ENCODE measurements at places on chromosomes 4 and X.
A peak's percentile ranks its signal among the peaks of the same experiment; 100 is the strongest.

DNA sequence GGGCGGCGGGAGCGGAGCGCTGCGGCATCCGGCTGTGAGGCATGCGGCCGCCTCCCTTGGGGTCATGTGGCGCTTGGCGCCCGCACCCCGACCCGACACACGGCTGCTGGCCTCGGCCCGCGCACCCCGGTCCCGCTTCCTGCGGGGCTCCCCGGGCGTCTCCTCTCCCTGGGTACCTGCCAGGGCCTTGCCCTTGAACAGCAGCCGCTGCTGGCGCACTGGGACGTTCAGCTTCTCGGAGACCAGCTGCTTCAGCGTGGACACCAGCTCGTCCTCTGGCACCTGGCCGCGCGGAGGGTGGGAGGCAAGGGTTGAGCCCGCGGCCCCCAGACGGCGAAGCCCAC, 391 bp downstream of the UBL4A start:
- peak; percentile 22 for DNase-seq

DNA sequence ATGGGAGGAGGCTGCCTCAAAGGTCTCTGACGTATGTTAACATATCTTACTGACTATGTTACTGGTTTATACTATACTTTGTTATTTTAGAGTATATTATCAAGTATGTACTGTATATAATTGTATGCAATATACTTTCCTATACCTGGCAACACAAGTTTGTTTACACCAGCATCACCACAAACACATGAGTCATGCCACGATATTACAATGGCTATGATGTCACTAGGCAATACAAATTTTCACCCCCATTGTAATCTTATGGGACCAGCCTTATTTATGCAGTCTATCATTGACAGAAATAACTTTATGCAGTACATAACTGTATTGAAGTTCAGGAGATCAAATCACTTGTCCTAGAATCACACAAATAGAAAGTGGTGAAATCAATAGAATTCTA, 329.9 kb upstream of the SLC7A11 start:
- DNase-seq: no peak

DNA sequence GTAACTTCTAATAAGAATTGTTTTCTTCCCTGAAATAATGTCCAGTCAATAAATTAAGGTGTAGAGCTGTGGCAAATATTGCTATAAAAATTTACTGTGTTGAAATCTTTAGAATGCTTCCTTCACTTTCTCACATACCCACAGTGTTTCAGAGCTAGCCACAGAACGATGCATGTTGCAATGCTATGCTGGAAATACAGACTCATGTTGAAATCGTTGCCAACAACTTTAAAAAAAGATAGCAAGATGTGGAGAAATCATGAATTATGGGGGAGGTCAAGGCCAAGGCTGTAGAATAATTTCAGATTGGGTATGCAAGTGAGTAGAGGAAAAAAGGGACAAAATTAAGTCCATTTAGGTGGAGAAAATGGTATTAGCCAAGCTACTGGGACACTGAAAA, 204.8 kb downstream of the VEGFC start:
- DNase-seq: peak; percentile 49

- DNase-seq: no peak
Measured at GRCh38 chr4:152697284-152698088, 17.7 kb upstream of the TMEM154 start.

DNA sequence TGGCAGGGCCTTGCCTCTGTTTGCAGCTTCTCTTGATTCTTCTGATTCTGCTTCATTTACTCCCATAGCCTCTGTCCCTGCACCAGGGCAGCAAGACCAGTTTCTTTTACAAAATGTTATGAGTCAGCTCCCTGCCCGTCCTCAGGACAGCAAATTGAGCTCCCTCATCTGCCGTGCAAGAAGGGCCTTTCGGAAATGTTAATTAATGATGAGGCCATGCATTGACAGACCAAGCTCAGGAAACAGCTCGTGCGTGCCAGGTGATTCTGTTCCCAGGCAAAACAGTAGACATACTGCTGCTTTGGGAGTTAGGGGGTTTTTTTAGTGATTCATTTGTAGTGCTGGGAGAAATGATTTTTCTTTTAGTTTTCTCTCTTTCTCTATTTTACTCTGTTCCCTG, 231.7 kb downstream of the FBXW7 start:
- DNase-seq: no peak

- DNase-seq: no peak
Measured at GRCh38 chr4:19739101-19739651, 512.5 kb upstream of the SLIT2 start.

DNA sequence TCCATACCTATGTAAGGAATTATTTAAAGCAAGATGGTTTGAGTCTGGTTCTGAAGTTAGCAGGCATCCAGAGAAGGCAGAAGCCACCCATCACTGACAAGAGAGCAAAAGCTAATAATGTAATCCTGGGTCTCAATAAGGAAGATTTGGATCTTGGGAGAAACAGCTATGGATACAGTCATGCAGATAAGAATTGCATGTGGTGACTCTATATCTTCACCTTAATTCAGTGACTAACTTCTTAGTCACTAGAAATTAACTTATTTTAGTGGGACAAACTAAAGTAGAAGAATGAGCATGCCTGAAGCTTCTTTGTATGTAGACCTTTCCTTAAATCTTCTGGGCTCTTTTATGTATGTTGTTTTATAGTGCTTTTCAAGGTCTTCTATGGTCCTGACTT, 66.6 kb downstream of the ATP10D start:
- DNase-seq: no peak

DNA sequence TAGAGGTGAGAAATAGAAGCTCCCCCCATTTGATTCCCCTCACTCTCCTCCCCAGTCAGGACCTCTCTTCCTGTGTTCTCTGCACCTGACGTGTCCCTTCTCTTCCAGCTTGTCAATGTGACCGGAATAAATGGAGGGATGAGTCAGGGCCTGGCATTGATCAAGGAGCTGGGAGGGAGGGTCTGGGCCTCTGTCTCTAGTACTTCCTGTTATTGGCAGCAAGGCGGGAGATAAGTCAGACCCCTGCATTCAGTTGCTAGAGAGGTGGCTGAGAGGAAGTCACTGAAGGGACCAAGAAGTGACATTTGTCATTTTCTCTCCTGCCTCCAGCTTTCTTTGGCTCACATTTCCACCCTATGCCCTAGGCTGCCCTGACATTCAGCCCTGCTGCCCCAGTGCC, 35.1 kb upstream of the ZNF41 start:
- no peak for DNase-seq

DNA sequence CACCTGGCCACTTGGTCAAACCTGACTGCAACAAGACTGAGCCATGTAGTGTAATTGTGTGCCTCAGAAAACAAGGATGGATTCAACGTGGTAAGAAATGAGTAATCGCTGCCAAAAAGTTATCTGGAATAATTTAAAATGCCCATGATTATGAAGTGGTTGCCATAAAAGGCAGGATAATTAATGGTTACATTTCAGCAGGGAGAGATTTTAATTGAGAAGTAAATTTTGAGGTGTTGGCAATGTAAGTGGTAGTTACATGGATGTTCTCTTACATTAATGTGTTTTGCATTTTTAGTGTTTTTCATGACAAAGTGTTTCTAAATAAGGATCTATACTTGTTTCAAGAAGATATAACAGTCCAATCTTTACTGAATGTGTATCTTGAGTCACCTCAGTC, 15.7 kb downstream of the HAUS3 start:
- DNase-seq: no peak

DNA sequence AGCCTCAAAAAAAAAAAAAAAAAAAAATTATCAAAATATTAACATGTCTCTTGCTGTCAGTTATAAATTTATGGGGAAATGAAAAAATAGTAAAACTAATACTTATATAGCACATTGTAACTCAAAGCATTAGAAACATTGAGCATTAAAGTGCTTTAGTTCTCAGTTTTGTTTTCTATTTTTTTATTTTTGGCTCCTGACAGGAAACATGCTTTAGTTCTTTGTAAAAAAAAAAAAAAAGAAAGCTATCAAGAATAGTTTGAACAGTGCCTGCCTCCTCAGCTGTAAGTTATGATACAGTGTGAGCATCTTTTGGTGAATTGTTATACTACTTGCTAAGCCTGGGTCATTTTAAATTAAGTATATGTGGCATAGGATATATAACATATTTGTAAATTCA, 5.1 kb upstream of the CENPC start:
- DNase-seq: no peak

DNA sequence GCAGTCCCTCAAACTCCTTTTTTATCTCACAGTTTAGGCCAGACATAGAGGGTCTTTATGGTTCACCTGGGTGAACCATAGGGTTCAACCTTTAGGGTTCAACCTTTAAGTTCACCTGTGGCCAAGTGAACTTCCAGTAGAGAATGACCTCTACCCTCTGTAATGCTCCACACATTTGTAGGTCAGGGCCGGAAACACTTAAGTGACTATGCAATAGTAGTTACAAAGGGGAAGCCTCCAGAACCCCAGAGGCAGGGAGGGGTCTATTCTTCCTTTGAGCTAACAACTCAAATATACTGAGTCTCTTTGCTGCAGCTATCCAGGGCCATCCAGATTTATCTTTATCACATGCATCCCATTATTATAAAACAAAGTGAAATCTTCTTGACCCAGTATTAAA, 100.0 kb downstream of the LARP1B start:
- DNase-seq: no peak

DNA sequence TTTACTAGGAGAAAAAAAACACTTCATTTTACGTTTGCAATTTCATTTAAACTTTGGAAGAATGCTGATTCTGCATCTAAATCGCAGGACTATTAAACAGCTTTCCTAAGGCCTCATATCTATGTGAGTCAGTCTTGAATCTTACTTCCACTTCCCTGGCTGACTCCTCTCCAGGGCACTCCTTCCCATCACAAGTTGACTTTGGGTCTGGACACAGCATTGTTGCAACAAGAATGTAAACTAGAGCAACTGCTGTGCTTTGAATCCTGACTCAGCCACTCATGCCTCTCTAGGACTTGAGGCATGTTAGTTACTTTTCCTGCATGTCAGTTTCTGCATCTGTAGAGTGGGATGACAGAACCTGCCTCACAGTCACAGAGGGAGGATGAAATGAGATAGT, 413.8 kb downstream of the FAT4 start:
- no peak for DNase-seq

DNA sequence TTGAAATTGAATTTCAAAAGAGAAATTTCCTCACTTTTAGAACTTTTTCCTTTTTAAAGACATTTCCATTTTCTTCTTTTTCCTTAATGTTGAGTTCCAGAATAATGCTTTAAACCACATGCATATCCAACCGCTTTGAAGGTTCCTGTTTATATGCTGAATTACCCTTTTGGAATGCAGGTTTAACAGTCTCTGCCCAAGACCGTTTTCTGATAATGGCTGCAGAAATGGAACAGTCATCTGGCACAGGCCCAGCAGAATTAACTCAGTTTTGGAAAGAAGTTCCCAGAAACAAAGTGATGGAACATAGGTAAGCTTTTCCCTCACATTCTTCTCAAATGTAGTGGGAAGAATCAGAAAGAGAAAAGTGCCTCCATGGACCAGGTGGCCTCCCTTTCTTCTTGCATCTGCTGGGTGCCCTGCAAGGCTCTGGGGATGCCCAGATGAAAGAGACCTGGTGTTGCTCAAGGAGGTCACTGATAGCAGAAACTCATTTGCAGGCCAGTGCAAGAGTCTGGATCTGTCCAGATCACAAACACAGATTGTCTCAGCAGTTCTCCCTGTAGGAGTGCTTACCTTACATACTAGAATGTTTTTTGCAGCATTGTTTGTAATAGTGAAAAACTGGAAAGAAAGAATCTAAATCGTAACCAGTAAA, 42.9 kb downstream of the MOSPD2 start:
- DNase-seq: no peak

DNA sequence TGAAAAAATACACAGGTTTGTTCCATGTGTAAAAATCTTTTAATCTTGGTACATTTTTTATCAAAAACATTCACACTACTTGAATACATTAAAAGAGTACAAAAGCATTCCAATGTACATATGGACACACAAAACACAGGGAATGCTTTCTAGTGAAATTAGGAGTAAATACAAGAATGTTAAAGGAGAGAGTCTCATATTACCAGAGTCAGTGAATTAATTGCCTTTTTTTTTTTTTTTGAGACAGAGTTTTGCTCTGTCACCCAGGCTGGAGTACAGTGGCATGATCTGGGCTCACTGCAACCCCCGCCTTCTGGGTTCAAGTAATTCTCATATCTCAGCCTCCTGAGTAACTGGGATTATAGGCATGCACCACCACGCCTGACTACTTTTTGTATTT, 17.0 kb downstream of the XIAP start:
- no peak for DNase-seq

DNA sequence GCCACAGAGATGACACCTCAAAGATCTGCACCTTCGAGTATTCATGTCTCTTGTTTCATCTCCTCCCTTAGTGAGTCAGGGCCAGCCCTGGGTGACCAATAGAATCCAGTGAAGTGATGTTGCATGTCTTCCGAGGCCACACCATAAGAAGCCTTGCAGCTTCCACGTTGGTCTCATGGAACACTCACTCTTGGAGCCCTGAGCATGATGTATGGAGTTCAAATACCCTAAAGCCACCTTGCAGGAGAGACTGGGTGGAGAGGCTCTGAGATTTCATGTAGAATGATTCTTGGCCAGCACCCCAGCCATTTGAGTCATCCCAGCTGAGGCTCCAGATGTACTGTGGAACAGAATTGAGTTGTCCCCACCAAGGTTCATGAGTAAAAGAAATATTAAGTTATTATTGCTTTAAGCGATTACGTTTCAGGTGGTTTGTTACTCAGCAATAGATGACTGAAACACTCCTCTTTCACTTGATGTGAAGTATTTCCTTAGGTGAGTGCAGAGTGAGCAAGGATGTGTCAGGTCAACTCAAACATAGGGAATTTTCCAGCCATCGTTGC, 5.0 kb upstream of the RP2 start:
- DNase-seq: no peak
